ENCODE measurements at places on chromosomes 16 and 17.

DNA sequence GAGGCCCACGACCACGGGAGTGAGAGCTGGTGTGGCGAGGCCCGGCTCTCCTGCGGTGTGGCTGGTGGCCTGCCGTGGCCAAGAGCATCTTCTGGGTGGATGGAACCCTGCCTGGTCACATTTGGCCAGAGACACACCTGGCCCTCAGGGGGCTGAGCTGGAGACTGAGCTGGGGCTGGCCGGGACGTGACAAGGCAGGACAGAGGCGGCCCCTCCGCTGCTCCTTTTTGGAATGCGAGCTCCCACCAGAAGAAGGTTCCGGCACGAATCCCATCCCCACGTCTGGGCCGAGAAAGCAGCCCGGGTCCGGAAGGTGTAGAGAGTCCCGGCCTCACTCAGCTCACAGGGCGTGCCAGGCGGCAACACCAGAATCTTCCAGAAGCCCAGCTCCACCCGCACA is 26.0 kb upstream of the CHMP6 start:
- no peak for DNase-seq

DNA sequence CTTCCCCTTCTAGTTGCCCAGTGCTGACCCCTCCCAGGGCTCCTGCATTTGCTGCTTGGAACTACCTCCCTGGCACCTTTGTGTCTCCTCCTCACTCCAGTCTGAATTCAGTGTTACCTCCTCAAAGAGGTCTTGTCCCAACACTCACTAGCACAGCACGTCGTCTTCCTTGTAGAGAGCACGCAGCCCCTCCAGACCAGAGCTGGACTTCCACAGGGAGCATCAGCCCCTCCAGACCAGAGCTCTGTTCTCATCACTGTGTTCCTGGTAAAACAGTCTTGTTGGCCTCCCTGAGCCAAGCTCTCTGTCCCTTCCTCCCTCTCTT is 27.8 kb upstream of the MGAT5B start:
- DNase-seq = no peak

DNA sequence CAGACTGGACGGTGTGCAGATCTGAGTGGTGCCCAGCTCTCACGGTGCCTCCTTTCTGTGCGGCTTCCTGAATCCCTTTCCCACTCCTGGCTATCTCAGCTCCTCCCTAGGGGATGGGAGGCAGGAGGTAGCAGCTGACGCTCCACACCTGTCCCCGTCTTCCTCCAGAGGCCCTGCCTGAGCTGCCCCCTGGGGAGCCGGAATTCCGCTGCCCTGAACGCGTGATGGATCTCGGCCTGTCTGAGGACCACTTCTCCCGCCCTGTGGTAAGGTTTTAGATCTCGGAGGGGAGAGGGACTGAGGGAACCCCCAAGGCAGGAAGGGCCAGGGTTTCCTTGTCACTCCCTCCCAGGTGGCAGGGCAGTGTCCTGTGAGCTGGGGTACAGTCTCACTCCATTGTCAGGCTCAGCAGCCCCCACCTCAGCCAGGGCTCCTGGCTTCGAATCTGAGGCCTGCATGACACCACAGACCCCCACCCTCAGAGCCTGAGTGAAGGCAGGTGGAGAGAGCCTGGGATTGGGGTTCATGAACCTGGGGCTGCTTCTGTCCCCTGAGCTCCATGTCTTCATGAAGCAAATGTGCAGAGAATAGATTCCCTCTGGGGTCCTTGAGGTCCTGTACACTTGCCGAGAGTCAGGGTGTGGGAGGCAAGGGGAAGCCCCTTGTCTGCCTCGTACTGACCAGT is 6.6 kb downstream of the DEF8 start:
- DNase-seq = no peak

GRCh38 chr16:68355447-68356248 is 44.8 kb downstream of the PRMT7 start:
- DNase-seq = no peak

DNA sequence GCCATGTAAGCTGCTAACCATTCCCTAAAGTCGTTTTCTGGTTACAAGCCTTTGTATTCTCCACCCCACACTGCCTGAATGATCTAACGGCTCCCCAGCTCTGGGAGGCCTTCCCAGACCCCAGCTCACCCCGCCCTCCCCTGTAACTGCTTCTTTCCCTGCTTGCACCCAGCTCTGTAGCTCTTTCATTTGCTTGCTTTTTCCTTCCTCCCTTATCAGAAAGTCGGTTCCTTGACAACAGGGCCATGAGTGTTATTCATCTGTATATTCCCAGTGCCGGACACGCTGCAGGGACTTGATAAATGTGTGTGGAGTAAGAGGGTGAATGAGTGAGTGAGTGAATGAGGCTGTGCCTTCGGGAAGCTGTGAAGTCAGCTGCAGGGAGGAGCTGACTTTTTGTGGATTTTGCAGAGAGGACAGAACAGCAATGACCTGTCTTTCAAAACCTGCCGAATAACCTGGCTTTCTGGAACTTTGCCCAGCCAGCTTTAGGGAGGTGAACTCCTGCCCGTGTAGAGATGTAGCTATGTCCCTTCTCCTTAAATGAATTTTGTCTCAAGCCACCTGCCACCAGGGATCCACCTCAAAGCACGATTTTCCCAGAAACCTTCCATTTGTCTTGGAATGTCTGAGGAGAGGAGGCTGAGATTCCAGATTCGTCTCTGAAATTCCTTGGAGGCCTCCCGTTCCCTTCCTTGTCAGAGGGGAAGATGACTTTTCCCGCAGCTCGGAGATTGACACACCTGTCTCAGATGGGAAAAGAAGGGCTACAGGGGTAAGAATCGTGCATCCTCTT is 20.0 kb upstream of the CACNG4 start:
- DNase-seq = peak; percentile 23

- peak; percentile 97 for DNase-seq
Measured at GRCh38 chr17:50201276-50201854, at the start of gene COL1A1. COL1A1 (minus strand) TSS chr17:50201631; CDS start chr17:50201513, 118 bp downstream.

GRCh38 chr16:69072640-69072974 is 32.8 kb upstream of the HAS3 start:
- no peak for DNase-seq

DNA sequence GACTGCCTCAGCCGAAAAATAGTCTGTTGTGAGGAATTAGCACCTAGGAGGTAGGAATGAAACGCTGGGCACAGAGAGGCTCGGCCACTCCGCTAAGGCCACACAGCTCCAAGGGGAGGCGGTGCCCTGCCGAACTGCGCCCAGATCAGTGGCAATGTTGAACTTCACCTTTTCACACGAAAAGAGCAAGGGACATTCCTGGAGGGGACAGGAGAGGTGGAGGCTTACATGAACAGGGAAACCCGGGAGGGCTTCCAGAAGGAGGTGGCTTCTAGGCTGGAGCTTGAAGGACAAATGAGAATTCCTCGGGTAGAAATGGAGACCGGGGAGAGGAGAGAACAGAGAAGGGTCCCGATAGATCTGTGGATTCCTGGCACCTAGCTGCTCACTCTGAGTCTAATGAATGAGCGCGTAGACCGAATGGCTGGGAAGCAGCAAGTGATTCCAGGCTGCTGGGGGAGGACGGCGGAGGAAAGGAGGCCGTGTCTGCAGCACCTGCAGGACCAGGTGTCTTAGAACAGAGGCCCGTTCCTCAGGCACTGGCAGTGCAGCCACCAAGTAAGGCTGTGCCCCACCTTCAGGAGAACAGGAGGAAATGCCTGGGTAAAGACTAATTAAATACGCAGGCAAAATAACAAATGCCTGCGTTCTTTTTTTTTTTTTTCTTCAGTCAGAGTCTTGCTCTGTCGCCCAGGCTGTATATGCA is 722 bp upstream of the SLC38A10 start:
- peak; percentile 22 for DNase-seq

- DNase-seq = no peak
Measured at GRCh38 chr16:58507963-58508670, 7.2 kb upstream of the SETD6 start.

DNA sequence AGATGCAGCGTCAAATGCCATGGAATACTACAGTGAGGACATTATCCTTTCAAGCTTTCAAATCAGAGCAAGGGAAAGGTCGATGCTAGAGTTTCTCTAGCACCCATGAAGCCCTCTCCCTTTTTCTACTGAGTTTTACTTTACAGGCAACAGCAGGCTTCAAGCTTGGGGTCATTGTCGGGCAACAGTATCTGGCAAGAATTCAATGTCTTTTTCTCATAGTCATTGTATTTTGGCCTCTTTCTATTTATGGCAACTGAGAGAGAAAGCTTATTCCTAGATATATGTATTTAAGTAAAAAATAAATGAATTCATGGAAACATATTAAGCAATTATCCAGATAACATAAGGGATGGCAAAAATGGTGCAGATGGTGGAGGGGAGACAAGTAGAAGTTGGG is 364 bp upstream of the CETP start:
- DNase-seq = no peak

GRCh38 chr17:76408037-76408849 is 23.8 kb downstream of the SPHK1 start:
- DNase-seq = peak; percentile 41

DNA sequence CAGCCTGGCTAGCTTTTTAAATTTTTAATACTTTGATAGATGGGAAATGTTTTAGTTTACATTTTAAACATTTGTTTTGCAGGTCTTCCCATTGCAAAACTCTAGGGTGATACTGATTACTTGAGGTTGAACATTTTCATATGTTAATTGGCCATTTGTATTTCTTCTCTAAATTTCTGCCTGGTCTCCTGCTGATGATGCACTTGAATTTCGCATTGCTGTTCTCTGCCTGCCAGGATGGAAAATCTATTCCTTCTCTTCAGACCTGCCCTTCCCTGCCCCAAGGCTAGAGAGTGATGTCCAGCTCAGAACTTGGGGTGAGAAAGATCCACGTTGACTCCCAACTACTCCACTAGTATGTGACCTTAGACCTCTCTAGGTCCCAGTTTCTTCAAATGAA is 134.7 kb downstream of the PITPNC1 start:
- no peak for DNase-seq

DNA sequence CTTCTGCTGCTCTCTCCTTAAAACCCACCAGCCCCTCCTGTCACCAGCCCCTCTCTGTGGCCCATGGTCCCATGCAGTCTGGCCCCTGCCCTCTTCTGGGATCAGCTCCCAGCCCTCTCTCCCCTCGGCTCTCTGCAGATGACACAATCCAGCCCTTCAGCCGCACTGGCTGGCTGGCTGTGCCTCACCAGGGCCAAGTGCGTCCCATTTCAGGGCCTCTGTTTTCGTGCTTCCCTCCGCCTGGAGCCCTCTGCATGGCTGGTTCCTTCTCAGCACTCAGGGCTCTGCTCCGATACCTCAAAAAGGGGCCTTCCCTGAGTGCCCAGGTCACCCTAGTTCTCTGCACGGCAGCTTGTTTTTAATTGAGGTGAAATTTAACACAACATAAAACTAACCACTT is 124.3 kb downstream of the SOCS1 start:
- no peak for DNase-seq

DNA sequence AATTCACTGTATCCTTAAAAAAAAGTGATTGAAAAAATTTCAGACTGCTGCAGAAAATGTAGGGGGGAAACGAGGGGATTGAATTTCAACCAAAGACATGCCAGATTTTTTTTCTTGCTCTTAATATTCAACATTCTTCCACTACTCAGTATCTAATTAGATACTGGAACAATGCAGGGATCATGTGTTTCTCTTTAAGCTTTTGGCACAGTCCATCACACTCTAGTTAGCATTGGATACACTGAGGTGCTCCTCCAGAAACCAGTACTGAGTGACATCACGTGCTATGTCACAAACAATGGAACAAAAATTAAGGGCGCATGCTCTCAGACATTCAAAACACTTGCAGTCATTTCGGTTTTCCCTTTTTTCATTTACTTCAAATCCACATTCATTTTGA is 298.6 kb upstream of the PSMD7 start:
- peak; percentile 36 for DNase-seq

DNA sequence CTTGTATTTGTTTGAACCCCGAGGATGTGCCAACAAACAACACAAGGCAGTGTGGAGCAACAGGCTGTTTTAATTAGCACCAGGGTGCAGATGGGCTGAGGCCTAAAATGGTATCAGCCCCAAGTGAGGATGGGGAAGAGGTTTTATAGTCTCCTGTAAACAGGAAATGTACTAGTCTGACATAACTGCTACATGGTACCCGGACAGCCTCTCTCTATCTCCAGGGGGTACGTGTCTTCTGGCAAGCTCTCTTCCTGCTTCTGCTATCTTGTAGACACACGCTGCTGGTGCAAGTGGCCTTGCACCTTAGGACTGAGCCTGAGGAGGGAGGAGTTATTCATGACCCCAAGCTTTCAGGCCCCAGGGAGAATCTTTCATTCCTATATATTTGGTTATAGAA is 2451.0 kb downstream of the TP53TG3F start:
- DNase-seq = no peak

- no peak for DNase-seq
Measured at GRCh38 chr17:31509805-31510177, 118.3 kb downstream of the RAB11FIP4 start.

DNA sequence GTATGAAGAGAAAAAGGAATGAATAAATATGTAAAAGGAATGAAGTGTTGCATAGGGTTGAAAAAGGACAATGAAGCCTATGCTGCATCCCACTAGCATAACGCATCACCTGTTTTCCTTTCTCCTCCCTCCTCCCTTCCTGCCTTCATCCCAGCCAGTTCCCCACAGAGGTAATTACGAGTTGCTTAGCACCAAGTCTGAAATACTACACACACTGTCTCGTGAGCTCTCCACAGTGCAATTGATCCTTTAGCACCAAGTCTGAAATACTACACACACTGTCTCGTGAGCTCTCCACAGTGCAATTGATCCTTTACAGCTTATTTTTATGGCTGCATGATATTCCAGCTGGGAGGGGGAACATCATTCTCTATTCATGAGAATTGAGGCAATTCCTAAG is 1.1 kb upstream of the DRC7 start:
- DNase-seq = no peak

DNA sequence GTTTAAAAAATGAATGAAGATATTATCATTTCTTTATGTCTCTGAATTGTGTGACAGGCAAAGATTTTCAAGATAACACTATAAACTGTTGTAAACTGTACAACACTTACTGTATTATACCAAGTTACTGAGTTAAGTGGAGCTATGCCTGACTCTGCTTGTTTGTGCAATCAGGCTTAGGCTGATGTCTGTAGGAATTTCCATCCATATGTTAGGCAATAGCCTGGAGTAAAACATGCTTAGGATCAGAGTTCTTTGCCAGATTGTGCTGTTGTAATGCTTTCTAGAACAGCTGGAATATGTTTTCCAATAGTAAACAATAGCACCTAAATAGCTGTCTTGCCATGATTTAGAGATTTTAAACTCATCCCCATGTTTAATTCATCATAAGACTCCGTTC is 1496.7 kb downstream of the CDH11 start:
- no peak for DNase-seq

DNA sequence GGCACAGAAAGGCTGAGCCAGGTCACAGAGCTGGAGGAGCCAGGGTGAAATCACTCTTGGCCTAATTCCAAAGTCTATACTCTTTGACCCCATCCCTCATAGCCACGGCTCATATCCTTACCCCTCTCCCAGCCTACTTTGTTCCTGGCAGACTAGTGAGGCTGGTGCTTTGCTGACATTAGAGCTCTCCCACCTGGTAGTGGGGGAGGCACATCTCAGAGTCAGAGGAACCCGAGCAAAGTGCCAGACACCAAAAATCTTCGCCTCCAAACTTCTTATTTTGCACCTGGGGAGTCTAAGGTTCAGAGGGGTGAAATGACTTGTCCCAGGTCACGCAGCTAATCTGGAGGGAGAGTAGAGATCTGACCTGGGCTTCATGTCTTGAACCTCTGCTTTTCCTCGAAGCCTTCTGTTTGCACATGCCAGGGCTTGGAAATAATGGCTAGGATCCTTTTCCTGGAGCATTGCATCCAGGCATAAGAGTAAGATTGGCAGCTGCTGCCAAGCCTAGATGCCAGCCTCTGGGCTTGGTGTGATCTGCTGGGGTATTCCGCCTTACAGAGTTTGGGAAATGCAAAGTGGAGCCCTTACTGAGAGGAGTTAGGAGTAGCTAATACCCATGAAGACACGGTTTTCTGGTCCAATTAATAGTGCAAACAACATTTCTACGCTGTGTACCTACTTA is 126.9 kb downstream of the SPACA3 start:
- DNase-seq = no peak

- DNase-seq = no peak
Measured at GRCh38 chr17:7667656-7668406, 17.1 kb downstream of the ATP1B2 start.

Data from fibroblast of upper back skin (primary cell).